ENCODE measurements at places on chromosomes 3 and 15. TPM values are rescaled to one million over a fixed set of nuclear protein-coding genes. Genes with fewer than 3 reads are reported as not detected.

DNA sequence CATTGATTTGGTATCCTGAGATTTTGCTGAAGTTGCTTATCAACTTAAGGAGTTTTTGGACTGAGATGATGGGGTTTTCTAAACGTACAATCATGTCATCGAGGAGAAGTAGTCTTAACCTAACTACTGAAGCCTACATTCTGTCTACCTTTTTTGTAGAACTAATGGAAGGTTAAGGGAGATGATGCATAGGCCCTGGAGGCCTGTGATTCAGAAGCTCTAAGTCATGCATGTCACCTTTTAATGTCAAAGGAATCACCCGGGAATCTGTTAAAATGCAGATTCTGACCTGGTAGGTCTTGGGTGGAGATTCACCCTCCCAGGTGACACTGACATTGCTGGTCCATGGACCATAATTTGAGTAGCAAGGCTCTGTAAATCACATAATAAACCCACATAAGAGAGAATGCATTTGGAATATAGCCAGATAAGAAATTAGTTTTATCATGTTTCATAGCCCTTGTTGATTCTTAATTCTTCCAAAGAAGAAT is 64.9 kb downstream of the GHSR start:
- no peaks in the 10 kb centered on the region for H3K27me3 ChIP-seq
- H3K4me1 ChIP-seq = no peaks in the 10 kb centered on the region
- H3K36me3 ChIP-seq = no peaks in the 10 kb centered on the region

- no peaks in the 10 kb centered on the region for H3K4me1 ChIP-seq
- H3K4me3 ChIP-seq = no peak overlapping the region
- H3K27ac ChIP-seq = no peak overlapping the region
- no peaks in the 10 kb centered on the region for H3K27me3 ChIP-seq
These were observed 1061.4 kb downstream of the OTOL1 start for GRCh38 chr3:162558016-162558415.

DNA sequence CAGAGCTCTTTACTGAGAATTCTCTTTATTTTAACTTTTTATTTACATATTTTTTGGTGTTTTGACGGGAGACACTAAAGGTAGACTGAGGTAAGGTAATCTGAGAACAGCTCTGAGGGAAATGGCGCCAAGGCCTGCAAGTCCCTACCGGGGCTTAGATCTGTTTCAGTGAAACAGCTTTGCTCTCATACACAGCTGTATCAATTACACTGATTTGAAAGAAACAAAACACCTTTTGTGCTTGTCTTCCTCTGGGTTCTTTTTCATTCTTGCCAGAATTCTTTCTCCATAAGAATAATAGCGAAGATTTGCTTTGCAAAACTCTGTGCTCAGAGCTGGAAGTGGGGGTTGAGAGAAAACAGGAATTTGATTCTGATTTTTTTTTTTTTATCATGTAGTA is 79.5 kb upstream of the PEX5L start:
- no peak for DNase-seq
- no peaks in the 10 kb centered on the region for H3K36me3 ChIP-seq
- no peaks in the 10 kb centered on the region for H3K27me3 ChIP-seq
- H3K4me1 ChIP-seq = no peaks in the 10 kb centered on the region

GRCh38 chr3:140626856-140627255 is 51.0 kb upstream of the TRIM42 start:
- H3K4me3 ChIP-seq = no peak overlapping the region
- H3K27ac ChIP-seq = no peak overlapping the region
- H3K27me3 ChIP-seq = no peaks in the 10 kb centered on the region
- H3K36me3 ChIP-seq = no peaks in the 10 kb centered on the region
- DNase-seq = no peak

DNA sequence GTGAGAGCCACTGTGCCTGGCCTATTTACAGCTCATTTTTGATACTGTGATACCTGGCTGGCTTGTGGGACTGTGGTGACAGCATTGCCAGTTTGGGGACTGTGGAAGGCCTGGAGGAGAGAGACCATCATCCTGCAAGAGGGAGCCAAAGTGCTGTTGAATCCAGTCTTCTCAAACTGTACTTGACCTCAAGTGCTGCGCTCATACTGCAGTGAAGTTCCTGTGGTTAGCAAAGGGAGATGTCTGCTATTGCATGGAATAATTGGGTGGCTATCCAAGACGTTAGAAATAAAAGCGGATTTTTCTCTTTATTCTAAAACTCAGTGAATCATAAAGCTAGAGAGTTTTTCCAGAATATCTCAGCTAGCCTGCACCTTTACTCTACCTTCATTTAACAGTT is 83.4 kb downstream of the CCK start:
- no peak for DNase-seq
- peaks cover 51% of the 10 kb centered on the region for H3K4me1 ChIP-seq
- H3K27ac ChIP-seq = no peak overlapping the region

DNA sequence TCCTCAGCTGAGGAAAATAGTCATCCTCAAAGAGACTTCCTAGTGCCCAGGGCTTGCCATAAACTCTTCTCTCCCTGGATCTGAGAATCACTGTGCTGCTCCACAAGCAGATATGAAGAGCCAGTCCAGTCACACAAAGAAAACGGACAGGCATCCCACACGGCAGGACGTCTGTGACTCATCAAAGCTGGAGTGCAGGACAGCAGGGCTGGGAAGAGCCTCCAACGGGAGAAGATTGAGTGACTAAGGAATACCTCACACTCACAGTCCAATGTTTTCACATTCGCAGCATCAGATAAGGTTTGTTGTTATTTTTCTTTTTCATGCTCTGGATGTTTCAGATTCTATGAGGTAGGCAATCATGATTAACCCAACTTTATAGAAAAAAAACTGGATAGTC is 57.8 kb downstream of the NEK10 start:
- no peak for DNase-seq
- no peaks in the 10 kb centered on the region for H3K27me3 ChIP-seq
- H3K27ac ChIP-seq = no peak overlapping the region

DNA sequence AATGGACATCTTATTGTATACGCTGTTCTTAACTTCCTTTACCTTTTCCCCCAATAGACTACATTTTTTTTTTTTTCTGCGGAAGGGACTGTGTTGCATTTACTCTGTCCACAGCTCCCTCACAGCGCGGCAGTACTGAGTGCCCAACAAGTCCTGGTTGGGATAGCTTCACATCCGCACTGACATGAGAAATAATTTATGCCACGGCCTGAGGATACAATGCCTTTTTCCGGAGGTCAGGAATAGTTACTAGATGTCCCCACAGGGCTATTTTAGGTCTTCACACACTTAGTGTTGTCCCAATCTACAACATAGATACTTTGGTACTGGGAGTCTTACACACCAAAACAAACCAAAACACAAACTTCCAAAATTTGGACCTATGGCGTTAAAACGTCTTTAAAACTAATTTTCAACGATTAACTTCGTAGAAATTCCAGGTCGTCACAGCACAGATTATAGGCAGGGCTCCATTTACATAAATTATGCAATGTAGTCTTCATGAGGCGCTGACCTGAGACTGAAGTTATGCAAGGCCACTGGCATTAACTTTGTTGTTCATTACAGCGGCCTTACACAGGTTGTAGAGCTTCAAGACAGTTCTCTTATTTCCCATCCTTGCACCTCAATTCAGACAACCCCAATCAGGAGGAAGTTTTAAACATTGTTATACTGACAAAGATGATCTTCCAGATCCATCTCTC is 989 bp upstream of the PPIB start:
- H3K27ac ChIP-seq = peak overlapping the region; percentile 72
- H3K4me1 ChIP-seq = peaks cover 50% of the 10 kb centered on the region
- DNase-seq = no peak
- H3K36me3 ChIP-seq = peaks cover 32% of the 10 kb centered on the region
- peak overlapping the region; percentile 91 for H3K4me3 ChIP-seq
- no peaks in the 10 kb centered on the region for H3K27me3 ChIP-seq

BCHE gene
- 0.66 TPM for total RNA-seq

OR5K4 gene
- not detected for total RNA-seq

AHSG gene
- total RNA-seq = not detected

Measured in heart left ventricle (tissue), 16 donors.